CD4-positive, alpha-beta T cell treated with Interleukin-21 for 1 hour (primary cell): ENCODE measurements at places on chromosomes 3 and 15.

- DNase-seq = no peak
These were observed 785.0 kb downstream of the PDCD6IP start for GRCh38 chr3:34583451-34583850.

DNA sequence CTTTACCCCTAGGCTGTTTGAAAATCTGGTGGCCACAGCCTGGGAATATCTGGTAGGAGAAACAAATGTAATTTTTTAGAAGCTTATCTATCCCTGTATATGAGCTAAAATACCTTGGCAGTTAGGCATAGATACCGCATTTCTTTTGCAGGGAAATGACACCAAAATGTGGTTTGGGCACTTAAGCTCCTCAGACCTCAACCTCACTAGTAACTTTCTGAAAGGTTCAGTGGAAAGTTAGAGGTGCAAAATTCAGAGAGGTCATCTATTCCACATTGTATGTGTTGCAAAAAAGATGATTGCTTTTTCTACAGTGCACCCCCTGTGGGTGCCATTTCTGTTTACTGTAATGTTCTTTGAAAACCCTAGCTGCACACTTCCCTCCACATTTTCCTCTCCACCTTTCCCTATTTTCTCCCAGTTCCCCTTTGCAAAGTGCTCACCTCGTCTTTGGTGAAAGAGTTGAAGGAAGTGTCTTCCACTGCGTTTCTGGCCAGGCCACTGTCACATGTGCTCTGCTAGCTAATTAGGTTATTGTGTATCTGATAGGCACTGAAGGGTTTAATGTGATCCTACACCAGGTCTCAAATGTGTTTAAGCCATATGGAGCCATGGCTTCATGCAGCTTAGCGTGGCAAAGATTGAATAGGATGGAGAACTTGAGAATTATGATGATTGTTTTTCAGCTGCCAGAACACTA lies 1.3 kb downstream of the SACM1L start:
- no peak for DNase-seq

DNA sequence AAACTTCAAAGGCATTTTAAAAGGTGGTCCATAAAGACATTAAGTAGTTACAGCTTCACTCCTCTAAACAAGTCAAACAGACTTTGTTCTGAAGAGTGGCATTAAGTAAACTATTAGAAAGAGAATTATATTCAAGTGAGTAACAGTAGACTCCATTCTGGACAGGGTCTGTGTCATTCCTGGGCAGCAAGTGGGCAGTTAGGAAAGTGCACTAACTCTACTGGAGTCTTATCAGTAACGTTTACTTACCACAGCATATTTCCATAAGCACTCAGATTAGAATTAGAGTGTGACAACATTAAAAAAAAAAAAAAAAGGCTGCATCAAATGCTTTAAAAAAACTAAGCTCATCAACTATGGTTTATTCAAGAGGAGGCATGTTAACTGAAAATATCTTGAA lies 10.6 kb downstream of the UBR1 start:
- no peak for DNase-seq

- no peak for DNase-seq
These were observed 17.5 kb upstream of the GNAT1 start for GRCh38 chr3:50173685-50174516.

DNA sequence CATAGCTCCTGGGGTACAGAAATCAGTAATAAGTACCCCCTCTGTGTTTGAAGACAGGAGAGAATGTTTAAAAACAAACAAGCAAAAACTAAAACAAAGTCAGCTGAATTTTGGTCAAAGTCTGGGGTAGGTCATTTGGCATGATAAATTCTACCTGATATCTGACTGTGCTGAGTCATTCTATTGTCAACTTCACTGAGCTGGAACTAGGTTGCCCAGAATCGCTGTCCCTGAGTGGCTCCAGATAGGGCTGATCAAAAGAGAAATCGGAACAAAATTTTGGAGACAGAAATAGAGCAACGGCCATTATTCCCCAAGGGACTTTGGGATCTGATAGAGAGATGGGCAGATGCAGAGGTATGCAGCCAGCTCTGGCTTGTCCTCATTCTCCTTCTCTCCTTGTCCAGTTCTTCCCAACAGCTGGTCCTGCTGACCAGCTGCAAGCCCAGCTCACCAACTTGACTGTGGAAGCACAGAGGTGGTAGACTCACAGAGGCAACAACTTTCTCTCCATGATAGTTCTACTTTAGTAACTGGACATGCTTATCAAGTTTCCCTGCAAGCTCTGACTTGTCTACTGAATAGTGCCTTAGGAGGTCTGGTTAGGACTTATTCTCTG lies 57.3 kb upstream of the MYRIP start:
- no peak for DNase-seq
